ENCODE measurements at places on chromosomes 12 and 14.

GRCh38 chr14:57254884-57255283, 13.8 kb downstream of the EXOC5 start:
- DNase-seq, result no peak

GRCh38 chr14:95498622-95499353, 17.7 kb downstream of the SYNE3 start:
- no peak for DNase-seq

- peak; percentile 38 for DNase-seq
Measured at GRCh38 chr12:56151672-56152131, 685 bp upstream of the MYL6B start.

GRCh38 chr14:87883750-87884149, 109.2 kb downstream of the GALC start:
- no peak for DNase-seq

DNA sequence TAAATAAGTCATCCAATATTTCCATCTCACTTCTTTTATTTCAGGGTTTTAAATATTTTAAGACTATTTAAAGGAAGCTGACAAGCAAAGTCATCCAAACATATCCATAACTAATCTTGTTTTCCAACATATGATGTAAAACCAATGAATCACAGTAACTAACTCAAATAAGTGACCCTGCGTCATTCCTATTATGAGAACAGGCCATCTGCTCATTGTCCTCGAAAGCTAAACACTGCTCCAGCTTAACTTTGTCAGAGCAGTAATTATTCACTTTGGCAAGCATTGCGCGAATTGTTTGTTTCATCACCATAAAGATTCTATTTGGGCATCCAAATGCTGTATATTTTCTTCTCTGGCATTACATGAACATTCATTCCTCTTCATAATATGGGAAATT, 99.1 kb downstream of the CAPZA3 start:
- DNase-seq, result no peak

GRCh38 chr12:92224685-92225331, 79.2 kb upstream of the BTG1 start:
- DNase-seq, result no peak
